Inflammatory macrophage treated with lipopolysaccharide for 1 hour (primary cell): ENCODE measurements at places on chromosomes 3 and 15.

DNA sequence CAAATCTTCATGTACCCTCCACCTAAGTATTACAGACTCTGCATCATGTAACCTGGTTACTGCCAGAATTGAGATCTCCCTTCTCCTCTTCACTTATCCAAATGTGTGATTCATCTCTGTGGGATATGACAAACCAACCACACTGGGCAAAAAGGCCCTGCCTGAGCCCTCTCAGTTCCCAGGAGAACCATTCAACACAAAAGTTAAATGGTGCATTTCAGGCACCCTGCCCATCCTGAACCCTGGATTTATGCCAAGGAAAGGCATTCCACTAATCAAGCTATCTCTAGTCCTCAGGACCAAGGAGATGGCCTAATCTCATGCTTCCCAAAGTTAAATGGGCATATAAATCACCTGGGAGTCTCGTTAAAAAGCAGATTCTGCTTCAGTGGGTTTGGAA is 108.5 kb downstream of the TNIK start:
- no peak for DNase-seq

DNA sequence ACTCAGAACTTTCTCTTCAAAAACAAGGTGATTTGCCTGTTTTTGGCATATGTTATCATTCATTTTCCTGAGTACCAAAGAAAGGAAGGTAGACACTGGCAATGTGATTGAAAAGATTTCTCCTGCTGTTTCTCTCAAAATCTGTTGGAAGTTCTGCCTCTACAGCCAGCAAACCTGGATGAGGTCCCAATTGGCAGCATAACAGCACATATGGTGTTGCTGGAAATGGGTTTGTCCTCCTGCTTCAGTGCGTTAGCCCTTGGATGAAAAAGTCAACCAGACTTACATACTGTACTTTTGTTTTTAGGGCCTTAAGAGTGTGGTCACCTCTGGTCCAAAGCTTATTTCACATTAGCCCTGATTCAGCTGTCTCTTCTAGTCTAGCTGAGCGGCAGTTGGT is 237.6 kb upstream of the MME start:
- no peak for DNase-seq

DNA sequence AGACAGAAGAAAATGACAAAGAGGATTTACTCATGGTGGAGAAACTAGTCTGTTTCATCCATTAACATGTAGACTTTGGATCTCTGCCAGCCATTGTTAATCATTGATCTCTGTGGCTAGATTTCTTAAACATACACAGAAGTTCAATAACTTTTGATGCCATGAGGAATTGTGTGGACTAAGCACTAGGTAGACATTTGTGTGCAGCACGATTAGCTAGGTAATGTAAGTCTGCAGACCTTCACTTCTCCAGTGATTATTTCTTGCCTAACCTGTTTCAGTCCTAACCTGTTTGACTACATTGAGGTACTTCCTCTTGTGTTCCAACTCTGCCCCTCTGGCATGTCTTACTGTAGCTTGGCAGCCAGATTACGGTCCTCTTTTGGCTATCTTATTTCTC is 928.5 kb upstream of the ROBO1 start:
- no peak for DNase-seq

DNA sequence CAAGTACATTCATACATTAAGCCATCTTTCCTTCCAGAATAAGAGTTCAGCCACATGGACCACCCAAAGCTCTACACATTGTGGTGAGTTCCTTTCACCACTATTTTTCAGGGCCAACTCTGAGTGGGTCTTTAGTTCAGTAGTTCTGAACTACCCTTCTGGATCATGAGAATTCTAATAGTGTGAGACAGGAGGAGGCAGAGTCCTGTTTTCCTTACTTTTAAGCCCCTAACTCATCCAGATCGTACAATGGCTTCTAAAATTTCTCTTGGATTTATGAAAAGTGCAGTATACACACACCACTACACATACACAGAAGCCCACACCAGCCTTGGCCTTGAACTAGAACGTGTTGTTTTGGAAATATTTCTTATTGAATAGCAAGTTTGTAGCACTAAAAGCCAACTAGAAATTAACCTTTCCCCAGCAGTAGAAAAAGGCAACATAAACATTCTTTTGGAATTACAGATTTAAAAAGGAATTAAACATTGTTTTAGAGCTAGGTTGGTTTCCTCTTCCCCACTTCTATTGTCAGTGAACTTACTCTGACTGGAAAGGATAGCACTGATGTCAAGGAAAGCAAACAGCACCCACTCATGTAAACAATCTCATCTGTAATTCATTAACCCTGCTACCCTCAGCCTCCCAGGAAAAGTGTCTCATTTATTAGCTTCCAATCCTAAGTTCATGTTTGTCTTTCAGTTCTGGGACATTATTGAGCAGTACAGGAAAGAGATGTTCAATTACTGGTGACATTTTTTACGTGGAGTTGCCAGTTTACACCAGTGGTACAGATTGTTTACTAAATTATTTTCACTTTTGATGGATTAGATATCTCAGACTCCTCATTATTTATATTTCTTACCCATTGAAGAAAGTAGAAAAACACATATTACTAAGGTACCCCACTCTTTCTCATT is 95.7 kb upstream of the AGTR1 start:
- no peak for DNase-seq

DNA sequence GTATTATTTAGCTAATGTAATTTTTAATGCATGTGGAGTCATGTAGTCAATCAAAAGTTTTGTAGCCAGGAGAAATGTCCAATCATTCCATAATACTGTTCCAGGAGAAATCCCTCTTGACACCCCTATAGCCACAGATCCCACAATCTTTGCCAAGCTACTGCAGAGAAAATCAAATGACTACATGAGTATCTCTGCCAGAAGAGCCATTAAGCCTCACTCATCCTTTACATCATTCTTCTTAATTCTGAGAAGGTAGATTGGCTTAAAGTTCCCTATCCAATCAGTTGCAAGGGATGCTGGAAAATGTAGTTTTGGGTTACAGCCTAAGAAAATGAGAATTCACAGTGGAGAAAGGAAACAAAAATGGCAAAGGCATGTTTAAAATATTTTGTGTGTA is 502.1 kb downstream of the ZBBX start:
- DNase-seq = no peak
